ENCODE measurements at places on chromosomes 2 and 18.

GRCh38 chr18:74942319-74942910 is 266.5 kb downstream of the PTGR3 start:
- DNase-seq: no peak

- DNase-seq: no peak
These were observed 276.0 kb downstream of the NCKAP5 start for GRCh38 chr2:133292259-133292658.

DNA sequence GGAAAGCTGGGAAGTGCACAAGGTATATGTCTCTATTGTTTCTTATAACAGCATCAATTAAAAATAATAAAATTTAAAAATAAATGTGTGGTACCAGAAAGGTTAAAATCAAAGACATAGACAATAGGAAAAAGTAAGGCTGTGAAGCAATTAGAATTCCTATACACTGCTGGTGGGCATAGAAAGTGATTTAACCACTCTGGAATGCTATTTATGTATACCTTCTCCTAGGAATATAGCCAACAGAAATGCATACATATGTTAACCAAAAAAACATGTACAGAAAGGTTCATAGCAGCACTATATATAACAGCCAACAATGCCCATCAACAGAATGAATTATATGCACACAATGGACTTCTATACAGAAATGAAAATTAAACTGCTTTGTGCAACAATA is 43.0 kb downstream of the WDSUB1 start:
- no peak for DNase-seq

DNA sequence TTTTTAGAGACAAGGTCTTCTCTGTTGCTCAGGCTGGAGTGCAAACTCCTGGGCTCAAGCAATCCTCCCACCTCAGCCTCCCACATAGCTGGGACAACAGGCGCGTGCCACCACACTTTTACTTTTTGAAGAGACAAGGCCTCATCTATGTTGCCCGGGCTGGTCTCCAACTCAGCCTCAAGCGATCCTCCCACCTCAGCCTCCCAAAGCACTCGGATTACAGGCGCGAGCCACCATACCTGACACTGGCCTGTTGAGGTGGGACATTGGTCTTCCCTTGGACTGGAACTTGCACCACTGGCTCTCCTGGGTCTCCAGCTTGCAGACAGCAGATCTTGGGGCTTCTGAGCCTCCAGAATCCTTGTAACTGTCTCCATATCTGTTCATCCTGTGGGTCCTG is 75.6 kb downstream of the NDUFA10 start:
- DNase-seq: no peak

- no peak for DNase-seq
These were observed 69.0 kb downstream of the STPG4 start for GRCh38 chr2:47086054-47086471.

DNA sequence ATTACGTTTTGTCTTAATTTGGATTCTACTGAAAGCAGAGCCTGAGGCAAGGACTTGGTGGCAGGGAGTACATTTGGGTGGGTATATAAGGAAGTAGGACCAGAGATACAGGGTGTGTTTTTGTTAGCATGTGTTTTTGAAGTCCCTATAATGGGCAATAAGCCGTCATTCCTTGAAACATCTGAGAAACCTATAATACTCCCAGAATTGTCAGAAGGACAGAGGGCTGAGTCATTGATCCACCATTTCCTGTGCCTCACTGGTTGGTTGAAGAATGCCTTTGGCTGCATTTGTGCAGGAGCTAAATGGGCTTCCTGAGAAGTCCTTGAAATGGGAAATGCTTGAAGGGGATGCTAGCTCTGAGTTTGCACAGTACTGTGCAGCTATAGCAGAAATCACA is 281.8 kb upstream of the ZEB2 start:
- no peak for DNase-seq

DNA sequence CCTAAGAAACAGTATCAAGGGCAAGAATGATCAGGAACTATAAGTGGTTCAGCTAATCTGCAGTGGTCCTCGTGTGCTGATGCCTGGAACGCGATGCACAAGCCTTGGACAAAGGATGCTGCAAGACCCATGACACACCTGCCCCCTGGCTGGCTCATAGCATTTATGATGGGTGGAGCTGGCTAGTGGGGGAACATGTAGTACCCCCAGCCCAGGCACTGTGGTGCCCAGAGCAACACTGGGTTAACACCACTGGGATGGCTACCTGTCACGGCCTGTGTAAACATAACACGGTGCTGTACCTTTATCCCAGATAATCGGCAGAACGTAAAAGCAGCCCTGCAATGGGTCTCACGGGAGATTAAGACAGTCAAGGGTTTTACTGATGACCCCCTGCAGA is 60.3 kb upstream of the PEX13 start:
- DNase-seq: no peak

- no peak for DNase-seq
These were observed 69.8 kb downstream of the REV1 start for GRCh38 chr2:99420031-99420430.

- DNase-seq: no peak
These were observed 10.4 kb upstream of the ALK start for GRCh38 chr2:29931818-29932217.

DNA sequence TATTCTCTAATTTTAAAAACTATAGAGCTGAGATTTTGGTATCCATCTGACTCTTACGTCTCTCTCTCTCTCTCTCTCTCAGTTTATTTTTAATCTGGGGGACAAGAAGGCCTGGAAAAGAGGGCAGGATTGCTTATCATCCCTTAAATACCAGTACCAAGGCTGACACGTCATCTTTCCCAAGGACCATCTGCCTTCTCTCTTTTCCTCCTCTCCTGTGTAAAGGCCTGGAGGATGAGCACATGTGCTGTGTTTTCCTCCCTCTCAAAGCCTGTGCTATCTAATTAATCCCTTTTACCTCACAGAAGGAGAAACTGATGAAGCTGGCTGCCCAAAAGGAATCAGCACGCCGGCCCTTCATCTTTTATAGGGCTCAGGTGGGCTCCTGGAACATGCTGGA is 7.3 kb downstream of the IL37 start:
- DNase-seq: no peak

DNA sequence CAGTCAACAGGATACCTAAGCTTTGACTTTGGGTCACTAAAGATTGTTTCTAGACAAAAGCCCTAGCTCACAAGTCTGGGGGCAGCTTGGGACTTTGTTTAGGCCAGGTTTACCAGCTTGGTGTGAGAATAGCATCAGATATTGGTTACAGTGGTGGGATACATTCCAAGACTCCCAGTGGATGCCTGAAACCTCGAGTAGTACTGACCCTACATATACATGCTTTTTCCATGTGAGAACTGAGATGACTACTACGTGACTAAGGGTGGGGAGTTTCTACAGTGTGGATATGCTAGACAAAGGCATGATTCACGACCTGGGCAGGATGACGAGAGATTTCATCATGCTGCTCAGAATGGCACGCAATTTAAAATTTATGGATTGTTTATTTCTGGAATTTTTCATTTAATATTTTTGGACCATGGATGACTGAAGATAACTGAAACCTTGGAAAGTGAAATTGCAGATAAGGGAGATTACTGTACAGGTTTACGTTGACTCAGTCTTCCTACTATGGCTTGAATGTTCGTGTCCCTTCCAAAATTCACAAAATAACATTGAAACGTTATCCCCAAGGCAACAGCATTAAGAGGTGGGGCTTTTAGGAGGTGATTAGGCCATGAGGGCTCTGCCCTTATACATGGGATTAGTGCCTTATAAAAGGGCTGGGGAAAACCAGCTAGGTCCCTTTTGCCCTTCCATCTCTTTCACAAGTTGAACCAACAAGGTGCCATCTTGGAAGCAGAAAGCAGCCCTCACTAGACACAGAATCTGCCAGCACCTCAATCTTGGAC is 50.2 kb upstream of the CTAGE1 start:
- DNase-seq: no peak

- DNase-seq: no peak
These were observed 3.0 kb downstream of the PLEK start for GRCh38 chr2:68367953-68368653.

DNA sequence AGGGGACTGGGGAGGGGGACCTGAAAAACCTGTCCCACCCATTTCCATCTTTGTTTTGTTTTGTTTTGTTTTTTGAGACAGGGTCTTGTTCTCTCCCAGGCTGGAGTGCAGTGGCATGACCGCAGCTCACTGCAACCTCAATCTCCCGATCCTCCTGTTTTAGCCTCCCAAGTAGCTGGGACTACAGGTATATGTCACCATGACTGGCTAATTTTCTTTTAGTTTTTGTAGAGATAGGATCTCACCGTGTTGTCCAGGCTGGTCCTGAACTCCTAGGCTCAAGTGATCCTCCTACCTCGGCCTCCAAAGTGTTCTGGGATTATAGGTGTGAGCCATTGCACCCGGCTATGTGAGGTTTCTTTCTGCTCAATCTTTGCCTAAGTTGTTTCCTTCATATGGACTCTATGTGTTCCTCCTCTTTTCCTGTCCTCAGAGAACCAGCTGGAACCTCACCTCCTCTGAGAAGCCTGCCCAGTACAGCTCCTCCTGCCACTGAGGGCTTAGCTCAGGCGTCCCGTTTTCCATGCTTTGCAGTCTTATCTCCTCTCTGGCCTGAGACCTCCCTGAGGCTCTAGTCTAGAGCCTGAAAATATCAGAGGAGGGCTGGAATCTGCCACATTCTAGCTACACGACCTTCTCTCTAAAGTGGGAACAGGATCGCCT is 74.8 kb downstream of the HS1BP3 start:
- no peak for DNase-seq

Measured in stimulated activated CD4-positive, alpha-beta T cell treated with anti-CD3 and anti-CD28 coated beads, Interleukin-15, amount 100 ng/mL, for 48 hours (primary cell).